ENCODE measurements at places on chromosomes 5 and 9.

- DNase-seq = no peak
Measured at GRCh38 chr5:122877518-122877917, 32.1 kb downstream of the SNX24 start.

DNA sequence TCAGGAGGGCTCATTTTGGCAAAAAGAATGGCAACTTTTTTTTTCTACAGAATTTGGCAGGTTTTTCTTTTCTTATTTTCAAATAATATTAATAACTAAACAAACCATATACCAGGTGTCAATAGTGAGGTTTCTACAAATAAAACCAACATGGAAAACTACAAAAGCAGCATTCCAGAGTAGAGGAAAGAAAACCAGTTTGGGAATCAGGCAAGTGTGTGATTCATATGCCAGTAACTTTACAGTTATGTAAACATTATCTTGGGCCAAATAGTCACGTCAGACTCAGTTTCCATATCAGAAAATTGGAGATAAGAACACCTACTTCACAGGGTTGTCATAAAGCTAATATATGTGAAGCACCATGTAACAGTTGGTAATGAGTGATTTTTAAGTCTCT lies 51.7 kb downstream of the FBXW11 start:
- DNase-seq = no peak

GRCh38 chr9:35912791-35913400 lies 3.6 kb downstream of the SPAAR start:
- DNase-seq = no peak

GRCh38 chr5:150780187-150780692 lies 1.7 kb downstream of the SMIM3 start:
- DNase-seq = peak; percentile 68

DNA sequence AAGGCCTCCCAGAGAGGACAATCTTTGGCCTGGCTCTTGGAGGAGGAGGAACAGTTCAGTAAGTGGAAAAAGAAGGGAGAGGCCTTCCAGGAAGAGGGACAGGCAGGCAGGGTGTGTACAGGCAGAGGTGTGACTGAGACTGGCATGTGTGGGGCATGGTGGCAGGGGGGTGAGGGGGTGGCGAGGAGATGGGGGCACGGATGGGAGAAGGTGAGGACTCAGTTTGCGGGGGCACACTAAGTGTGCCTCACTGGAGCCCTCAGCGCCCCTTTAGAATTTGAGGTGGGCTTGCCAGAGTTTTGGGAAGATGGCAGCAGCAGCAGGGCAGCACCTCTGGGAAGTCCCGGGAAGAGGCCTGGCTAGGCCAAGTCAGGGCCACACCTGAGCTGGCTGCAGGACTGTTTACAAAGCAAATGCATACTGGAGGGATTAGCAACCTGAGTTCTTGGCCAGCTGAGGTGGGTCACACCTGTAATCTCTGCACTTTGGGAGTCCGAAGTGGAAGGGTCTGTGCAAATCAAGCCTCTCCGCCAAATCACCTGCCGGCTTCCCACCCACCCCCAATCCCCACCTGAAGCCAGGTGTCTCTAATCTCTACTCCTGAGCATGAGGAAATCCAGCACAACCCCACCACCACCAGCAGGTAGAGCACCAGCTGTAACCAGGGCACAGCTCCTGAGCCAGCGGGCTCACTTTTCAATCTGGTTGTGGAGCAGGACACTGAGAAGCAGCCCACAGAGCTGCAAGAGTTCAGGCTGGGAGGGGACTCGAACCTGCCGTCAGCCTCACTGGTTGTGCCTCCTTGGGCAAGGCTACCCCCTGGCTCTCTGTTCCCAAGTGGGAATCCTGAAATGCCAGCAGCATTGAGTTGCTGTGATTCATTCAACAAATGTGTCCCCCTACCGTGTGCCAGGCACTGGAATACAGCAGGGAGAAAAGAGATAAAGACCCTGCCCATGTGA lies 10.2 kb upstream of the GABRP start:
- no peak for DNase-seq

DNA sequence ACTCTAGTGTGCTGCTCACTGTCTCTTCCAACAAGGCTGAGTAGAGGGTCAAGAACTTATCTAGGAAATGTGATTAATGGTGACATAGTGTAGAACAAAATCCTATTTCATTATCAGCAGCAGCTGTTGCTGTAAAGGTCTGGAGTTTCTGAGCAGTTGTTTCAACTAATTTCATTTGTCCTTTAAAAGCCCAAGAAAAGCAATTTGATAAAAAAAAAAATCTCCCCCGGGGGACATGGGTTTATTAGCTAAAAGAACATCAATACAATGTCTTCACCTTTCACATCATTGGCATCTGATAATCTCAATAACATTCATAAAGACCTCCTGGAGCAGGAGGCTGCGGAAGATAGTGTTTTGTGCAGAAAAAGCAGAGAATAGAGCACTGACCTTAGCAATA lies 468.1 kb downstream of the KCTD16 start:
- no peak for DNase-seq

DNA sequence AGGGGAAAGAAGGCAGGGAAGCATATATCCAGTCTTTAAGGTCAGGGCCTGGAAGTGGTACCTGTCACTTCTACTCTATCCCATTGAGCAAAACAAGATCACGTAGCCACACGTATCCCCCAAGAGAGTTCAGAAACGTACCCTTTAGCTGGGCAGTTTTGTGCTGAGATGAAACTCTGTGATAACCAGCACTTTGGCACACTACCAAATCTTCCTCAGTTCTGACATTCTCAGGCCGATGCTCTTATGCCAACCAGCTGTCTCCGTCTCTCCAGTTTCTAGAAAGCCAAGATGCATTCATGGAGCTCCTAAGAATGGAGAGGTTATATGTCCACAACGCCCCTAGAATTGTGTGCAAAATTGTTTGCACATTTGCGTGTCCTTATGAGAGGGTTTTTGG lies 176.6 kb upstream of the MSX2 start:
- DNase-seq = no peak

GRCh38 chr5:94884311-94884710 lies 265.8 kb downstream of the SLF1 start:
- no peak for DNase-seq

GRCh38 chr5:170642776-170643436 lies 139.1 kb downstream of the KCNIP1 start:
- DNase-seq = no peak

- no peak for DNase-seq
Measured at GRCh38 chr5:143691945-143692290, 120.0 kb upstream of the HMHB1 start.

DNA sequence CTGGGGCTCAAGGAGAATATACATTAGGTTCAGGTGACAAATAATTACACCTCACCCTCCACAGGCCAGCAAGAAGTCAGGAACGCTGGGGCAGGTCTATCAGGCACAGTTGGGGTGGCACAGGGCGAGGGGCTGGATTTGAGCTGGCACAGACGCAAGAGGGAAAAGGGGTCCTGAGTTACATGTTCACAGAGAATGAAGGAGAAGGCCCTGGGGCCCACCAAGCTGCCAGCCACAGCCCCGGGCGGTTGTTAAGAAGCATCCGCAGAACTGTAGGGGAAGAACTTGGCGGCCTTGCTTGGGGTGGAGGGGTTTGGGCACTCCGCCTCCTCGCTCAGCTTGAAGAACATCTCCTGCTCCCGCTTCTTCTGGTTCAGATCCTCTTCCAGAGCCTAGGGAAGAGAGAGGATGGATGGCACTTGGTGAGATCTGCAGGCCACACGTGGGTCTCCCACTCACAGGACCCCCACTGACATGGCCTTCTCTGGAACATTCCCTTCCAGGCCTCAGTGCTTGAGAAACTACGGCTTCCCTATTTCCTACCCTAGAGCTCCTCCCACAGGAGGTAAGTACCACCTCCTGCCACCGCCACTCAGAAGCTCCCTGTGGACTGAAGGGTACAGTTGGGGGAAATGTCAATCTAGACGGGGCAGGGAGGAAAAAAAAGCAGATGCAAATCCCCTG lies 38.3 kb upstream of the FBXW11 start:
- no peak for DNase-seq

GRCh38 chr5:15326932-15327331 lies 173.0 kb upstream of the FBXL7 start:
- no peak for DNase-seq

DNA sequence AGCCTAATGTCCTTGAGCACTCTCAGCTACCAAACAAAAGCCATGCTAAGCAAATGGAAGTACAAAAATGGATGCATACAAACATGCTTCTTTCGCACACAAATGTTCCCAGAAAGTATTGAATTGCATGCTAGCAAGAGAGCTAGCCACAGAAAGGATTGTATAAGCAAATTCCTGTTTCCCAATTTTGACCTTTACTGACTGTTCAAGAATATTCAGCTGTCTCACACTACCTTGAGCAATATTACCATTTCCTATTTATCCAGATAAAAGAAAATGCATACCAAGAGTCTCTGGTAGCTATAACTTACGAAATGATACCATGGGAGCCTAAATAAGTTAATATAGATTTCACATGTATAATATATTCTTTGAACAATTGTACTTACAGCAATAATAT lies 264.6 kb downstream of the TMEM167A start:
- DNase-seq = no peak

DNA sequence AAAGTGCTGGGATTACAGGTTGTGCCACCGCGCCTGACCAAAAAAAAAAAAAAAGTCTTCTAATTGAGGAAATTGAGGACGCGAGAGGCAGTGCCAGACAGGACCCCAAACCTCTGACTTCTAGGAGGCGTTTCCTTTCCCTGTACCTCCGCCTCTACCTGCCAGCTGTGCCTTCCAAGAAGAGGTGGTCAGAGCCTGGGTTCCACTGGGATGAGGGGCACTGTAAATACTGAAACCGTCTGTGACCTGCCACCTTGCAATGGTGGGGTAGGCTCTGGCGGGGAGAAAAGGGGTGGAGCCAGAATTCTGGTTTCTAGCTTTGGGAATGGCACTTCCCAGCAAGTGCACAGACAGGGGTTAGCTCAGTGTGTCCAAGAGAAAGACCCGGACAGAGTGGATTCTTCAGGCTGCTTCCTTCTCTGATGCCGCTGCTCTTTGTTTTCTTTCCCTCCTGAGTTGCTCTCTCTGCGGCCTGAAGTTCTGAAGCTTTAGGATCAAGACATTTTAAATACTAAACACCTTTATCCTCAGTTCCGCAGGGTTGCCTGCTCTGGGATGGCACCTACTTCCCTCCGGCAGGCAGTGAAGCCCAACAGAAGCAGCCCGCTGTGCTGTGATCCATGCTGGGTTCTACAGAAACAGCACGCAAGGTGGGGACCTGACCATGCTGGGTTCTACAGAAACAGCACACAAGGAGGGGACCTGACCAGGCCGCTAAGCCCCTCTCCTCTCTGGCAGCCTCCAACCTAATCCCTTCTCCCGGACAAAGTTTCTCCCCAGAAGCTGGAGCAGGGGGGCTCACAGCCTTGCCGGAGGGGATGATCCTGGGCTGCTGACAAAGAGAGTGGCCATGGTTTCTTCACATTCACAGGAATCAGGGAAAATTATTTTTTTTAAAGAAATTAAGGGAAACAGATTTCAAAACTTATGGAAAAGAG lies 65.2 kb downstream of the OTULIN start:
- no peak for DNase-seq

GRCh38 chr9:89969156-89969675 lies 364.4 kb downstream of the GADD45G start:
- DNase-seq = peak; percentile 30

DNA sequence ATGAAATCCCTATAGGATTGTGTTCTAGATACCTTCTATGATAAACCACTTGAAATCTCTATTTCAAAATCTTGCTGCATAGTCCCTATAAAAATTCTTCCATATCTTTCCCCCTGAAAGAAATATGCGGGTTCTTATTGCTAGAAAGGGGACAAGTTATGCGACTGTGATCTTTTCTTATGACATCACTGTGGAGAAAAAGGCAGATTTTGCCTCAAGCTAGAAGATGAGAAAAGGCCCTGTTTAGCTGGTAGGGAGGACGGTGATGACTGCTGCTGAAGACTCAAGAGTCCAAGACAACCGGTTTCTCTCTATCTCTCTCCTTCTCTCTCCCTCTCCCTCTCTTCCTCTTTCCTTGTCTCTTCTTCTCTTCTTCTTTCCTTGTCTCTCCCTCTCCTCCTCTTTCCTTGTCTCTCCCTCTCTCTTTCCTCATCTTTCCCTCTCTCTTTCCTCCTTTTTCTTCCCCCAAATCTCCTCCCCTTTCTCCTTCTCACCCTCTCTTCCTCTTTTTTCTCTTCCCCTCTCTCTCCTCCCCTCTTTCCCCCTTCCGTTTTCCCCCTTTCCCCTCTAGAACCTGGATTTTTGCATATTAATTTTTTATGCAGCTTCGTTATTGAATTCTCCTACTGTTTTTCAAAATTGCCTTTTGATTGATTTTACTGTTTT lies 5.3 kb downstream of the OR2S2 start:
- DNase-seq = no peak

DNA sequence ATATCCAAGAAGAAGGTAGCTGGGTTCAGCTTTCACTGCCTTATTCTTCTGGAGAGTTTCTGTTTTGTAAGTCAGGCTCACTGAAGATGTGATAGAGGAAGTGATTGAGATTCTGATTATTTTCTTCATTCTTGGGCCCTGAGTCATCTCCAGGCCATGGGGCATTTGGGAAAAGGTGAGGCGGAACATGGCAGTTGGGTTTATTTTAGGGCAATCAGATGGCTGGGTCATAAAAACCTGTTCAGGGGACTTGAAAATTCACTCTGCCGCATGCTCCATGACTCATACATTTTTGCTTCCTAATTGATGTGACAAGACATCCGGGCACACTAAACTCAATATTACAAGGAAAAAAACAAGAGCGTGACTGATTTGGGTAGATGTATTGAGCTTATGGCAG lies 265.7 kb upstream of the KLF4 start:
- no peak for DNase-seq

- no peak for DNase-seq
Measured at GRCh38 chr9:16193066-16193465, 640.2 kb downstream of the CCDC171 start.

DNA sequence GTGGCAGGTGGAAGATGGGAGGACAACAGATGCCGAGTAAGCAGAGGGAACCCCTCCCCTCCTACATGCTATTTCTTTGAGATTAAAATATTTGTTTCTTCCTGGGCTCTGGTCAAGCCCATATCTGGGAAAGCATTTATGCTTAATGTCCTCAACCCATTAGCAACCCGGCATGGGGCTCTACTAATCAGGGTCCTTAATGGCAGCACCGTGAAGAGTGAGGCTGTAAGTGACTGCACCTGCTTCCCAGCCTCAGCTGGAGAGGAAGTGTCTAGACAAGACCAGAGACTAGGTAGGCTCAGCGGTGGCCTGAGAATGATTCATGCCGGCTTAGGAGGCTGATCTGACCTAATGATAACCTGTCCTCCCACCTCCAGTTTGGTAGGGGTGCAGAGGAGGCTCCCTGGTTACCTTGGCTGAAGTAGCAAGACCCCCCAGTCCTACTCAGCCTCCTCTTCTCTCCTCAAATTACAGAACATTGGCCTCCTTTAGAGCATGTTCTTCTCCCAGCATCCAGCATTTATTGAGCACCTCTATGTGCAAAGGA lies 61.3 kb upstream of the HSPA9 start:
- no peak for DNase-seq

GRCh38 chr9:16484180-16484579 lies 386.3 kb downstream of the BNC2 start:
- DNase-seq = no peak

GRCh38 chr9:109149089-109149488 lies 18.0 kb downstream of the FRRS1L start:
- no peak for DNase-seq

GRCh38 chr5:151570512-151571269 lies 20.4 kb downstream of the FAT2 start:
- DNase-seq = no peak

- DNase-seq = no peak
Measured at GRCh38 chr5:37772255-37772654, 67.6 kb downstream of the GDNF start.
